ENCODE measurements at places on chromosomes 12 and 14.
A peak's percentile ranks its signal among the peaks of the same experiment; 100 is the strongest.

- no peak for DNase-seq
Measured at GRCh38 chr12:90151491-90152015, 442.9 kb upstream of the ATP2B1 start.

DNA sequence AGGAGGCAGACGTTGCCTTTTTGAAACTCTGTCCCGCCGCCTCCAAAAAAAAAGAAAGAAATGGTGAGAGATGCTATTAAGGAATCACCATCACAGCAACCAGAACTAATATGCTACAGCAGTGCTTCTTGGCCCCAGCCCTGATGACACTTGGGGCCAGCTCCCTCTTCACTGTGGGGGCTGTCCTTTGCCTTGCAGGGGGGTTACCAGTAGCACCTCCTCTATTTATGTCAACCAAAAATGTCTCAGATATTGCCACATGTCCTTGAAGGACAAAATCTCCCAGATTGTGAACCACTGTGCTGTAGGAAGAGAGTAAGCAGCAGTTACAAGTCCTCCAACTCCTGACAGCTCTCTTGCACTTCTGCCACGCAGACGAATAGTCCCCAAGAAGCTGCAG lies 76.4 kb downstream of the LRRC74A start:
- no peak for DNase-seq

DNA sequence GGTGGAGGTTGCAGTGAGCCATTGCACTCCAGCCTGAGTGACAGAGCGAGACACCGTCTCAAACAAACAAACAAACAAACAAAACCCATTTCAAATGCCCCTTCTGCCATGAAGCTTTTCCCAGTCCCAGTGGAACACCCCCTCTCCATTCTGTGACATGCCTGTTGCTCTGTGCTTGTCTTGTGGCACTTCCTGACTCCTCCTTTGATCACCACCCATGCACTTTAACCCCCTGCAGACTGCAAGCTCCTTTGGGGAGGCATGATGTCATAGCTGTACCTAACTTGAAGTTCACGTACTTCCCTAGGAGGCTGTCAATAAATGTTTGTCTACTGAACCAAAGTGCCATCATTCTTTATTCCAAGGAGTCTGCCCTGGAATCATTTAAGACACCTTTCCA lies 64.7 kb downstream of the TMCC3 start:
- DNase-seq = no peak

GRCh38 chr12:49662998-49663843 lies 39.9 kb downstream of the PRPF40B start:
- peak; percentile 44 for DNase-seq

DNA sequence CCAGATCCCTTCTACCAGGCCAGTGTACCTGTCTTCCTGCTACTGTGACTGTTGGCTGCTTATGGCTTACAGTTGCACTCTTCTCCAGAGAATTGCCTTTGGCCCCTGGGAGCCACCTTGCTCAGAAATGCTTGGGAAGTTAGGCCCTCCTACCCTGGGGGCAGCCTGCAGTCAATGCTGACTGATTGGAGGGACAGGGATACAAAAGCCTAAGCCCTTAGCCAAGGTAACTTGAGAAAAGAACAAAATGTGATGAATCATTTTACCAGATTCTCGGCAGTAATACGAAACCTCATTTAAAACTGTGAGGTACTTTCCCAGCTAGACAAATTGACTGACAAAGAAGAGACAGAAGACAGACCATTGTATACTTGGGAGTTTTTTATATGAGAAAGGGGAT lies 47.3 kb downstream of the PTCSC3 start:
- no peak for DNase-seq

- no peak for DNase-seq
Measured at GRCh38 chr14:99820702-99821331, 27.6 kb downstream of the EML1 start.

DNA sequence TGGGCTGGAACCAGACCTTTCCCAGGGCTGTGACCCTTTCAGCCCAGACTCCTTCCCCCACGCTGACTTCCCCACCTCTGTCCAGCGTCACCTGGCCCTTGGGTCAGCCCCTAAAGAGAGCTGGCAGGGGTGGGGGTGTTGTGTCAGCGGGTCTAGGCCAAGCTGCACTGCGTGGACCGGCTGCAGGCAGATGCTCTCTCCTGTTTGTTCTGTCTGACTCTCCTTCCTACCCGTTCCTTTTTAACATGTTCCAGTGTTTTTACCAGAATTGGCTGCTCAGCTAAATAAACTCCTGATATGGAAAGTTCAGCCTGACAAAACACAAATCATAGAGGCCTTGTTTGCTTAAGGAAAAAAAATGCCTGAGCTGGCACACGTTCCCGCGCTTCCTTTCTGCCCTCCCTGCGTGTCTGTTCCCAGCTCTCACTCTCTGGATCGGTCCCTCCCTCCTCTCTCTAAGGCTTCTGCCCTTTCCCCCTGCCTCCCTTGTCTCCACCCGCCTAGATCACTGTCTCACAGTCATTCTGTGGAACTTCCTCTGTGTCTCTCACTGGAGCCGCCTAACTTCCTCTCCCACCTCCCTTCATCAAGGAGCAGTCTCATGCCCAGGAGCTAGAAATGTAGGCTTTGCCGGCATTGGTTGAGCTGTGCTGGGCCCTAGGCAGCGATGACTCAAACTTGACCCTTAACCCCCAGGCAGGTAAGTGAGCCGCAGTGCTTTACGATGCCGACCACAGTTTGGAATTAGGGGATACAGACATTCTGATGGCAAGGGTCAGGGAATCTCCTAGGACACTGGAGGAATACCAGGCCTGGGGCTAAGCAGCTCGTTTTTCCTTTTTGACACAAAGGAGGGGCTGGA lies 15.5 kb upstream of the MLXIP start:
- no peak for DNase-seq

- no peak for DNase-seq
Measured at GRCh38 chr14:52661314-52661713, 34.0 kb downstream of the ERO1A start.

DNA sequence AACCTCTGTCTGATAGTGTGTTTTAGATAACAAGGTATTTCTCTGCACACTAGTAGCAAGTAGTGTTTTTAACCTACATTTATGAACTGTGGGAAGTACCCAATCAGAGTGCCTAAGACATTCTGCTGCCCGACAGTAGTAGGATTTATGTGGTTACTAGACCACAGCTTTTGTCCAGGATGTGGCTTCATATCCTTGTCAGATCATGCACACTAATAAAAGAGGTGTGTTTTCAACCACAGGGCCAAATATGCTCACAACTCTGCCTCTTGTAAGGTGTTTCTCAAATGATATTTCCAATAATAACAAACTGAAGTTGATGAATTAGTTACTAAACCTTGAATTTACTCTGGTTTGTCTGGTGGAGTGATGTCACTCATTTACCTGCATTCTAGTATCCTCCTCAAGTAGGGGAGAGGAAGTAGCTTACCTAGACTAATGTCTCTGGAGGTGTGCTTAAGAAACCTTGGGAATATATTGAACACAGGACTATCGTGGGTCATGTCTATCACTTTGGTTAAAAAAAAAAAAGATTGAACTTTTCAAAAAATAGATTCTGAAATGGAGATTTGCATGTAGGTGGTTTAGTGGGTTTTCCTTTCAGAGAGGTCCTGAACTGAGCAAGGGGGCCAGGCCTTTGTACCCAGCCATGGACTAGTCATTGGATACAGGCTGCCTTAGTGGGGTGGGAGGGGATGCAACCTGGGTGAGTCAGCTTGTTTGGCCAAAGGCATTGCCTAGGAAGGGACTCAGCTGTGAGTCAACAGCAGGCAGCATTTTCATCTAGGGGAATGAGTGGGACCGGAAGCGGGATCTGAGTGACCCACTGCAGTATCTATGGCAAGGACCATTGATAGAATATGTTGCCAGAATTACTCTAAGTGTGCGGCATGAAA lies 14.1 kb downstream of the FBXW8 start:
- peak; percentile 4 for DNase-seq

GRCh38 chr14:74956280-74957072 lies 1.1 kb upstream of the PGF start:
- DNase-seq = no peak

GRCh38 chr12:26648066-26648465 lies 184.9 kb downstream of the ITPR2 start:
- no peak for DNase-seq
